ENCODE measurements at places on chromosomes 7 and 10.

DNA sequence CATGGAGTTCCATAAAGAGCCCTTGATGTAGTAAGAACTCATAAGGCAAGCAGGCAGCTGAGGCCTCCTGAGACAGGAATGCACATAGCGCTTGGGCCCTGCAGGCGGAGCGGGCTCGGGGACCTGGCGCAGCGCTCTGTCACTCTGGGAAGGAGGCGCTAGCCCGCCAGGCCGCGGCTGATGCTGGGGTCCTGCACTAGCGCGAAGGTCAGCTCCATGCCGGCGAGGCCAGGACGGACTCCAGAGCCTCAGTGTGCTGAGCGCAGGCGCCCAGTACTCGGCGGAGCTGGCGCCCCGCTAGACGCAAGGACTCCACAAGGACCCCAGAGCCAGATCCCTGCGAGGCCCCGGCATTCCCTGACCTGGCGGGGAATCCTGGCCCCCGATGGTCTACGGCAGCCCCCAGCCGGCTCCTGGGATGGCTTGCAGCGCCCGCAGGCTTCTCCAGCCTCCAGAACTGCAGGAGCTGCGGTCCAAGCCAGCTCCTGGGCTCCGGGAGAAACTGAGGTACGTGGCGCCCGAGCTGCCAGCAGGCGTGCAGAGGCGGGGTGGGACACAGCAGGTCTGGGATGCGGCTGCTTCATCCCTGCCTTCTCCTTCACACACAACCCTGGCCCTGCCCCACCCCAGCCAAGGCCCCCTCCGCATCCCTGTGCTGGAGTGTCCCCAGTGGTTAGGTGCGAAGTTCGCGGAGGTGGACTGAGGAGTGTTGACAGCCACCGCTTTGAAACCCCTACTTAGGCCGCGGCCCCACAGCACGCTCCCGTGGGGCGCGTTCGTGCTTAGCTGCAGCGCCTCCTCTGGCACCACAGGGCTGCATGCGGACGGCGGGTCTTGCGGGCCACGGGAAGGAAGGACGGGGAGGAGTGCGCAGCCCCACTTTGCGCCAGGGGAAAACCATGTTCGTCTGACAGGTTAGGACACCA is 761.5 kb upstream of the POM121L12 start:
- no peak for DNase-seq

GRCh38 chr10:118203461-118203860 is 138.7 kb downstream of the FAM204A start:
- DNase-seq: no peak

DNA sequence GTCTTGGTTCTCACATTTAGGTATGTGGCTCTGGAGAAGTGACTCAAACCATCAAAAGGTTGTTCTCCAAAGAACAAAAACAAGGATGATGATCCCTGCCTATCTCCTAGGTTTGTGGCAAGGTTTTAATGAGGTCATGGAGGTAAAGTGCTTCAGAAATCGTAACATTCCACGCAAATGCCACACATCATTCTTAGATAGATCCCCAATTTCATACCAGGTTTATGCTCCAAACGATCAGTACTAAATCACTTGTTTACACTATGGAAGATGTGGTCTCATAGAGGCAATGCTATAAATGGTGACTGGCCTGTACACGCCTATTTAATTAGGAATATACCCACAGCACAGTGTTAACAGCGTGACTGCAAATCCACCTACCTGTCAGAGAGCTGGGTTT is 66.6 kb downstream of the MINDY3 start:
- no peak for DNase-seq

- DNase-seq: no peak
These were observed 41.6 kb upstream of the EPHB6 start for GRCh38 chr7:142813226-142813625.

GRCh38 chr7:31500656-31501055 is 13.2 kb upstream of the ITPRID1 start:
- no peak for DNase-seq

- no peak for DNase-seq
These were observed 27.2 kb downstream of the NUDCD3 start for GRCh38 chr7:44463169-44463808.

DNA sequence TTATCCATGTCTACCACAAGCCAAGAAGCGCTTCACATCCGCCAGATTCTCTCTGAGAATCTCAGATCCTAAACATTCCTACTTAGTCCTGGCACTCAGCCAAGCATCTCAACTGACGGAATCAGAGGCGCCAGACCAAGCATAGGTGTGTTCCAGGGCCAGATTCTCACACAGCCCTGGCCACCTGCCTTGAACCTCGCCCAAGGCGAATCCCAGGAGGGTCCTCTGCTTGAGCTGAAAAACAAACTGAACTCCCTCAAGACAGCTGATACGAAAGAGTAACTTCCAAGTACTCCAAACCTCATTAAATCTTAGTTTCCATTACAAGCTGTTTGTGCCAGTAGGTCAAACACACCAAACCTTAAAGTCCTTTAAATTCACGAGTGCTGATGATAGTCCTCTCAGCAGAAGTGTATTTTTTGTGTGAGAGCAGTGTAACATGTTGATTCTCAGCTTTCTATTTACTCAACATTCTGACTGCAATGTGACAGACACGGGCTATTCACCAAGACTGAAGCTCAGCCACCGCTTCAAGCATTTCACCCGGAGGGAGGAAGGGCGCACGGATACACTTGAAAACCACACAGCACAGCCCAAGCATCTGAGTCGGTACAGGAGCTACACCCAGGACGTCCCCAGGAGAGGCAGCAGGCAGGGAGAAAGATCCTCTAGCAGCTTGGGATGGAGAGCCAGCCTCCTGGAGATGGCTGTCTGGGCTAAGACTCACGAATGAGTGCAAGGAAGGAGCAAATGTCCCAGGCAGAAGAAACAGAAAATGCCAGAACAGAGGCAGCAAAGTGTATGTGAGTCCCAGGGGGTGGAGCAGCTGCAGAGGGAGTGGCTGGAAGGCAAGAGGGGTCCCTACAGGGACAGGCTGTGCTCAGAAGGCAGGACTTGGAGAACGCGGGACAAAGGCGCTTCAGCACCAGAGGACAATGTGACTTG is 6.0 kb downstream of the PARD3 start:
- no peak for DNase-seq

- no peak for DNase-seq
These were observed 196.1 kb upstream of the PRSS1 start for GRCh38 chr7:142553216-142553615.

DNA sequence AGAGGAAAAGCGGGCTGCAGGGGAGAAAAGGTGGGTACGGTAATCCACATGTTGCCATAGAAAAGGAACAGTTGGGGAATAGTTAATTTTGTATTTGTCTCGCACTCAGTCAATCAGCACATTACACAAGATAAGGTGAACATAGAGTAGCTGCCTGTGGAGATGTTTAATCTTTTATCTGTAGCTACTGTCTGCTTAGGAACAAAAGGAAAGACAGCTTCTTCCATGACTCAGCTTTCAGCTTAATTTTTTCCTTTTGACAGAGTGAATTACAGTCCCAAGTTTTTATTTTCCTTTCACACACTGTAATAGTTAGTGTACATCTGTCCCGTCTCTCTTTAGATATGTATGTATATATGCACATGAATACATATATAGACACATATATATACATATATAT is 39.3 kb upstream of the PODXL start:
- no peak for DNase-seq

- no peak for DNase-seq
These were observed 20.4 kb downstream of the GATA3 start for GRCh38 chr10:8074881-8075280.

GRCh38 chr7:41732843-41733306 is 30.0 kb upstream of the INHBA start:
- no peak for DNase-seq

DNA sequence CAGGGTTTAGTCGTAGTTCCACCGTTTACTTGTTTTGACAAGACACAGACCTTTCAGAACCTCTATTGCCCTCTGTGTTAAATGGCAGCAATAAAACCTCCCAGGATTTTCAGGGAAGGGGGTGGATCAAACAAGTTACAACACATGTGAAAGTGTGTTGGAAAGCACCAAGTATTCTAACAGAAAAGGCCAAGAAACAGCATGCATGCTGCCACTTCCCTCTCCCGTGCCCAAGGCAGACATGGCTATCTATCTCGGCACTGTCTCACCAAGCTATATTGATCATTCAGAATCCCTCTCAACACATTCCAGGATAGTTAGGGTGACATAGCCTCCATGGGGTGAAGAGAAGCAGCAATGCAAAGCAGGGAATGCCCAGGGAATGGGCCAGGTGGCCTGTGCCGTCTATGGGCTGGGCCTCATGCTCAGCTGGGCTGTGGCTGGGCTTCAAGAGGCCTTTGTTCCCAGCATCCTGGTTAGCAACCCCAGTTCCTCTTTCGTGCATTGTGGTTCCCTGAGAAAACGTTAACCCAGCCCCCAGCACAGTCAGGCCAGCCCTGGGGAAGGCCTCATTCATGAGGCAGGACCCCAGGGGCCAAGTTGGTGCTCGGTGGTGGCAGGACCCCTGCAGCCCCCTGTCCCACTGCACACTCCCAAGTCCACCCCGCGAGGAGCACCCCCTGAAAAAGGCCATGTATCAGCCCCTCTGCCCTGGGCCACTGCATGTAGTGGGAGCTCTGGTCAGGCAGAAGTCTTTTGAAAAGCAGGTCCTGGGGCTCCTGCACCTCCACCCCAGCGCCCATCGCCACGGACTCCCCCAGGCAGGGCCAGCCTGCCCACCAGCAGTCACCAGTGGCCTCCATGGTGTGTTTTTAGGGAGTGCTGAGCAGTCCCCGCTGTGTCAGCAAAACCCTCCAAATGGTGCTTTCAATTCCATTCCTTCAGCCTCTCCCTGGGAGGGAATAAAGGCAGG is 25.5 kb downstream of the VSIR start:
- no peak for DNase-seq

DNA sequence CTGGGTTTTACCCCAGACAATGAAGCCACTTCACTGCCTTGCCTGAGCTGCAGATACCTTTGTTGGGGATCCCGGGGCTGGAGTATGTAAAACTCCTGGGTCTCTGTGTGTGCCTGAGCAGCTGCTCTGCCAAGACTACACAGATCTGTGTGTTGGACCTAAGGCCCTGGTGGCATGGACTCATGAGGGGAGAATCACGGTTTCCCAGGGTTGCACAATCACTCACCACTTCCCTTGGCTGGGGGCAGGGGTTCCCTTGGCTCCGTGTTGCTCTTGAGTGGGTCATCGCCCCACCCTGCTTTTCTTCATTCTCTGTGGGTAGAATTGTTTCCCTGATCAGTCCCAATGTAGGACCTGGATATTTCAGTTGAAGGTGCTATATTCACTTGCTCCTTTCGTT is 13.9 kb upstream of the TBATA start:
- DNase-seq: no peak

DNA sequence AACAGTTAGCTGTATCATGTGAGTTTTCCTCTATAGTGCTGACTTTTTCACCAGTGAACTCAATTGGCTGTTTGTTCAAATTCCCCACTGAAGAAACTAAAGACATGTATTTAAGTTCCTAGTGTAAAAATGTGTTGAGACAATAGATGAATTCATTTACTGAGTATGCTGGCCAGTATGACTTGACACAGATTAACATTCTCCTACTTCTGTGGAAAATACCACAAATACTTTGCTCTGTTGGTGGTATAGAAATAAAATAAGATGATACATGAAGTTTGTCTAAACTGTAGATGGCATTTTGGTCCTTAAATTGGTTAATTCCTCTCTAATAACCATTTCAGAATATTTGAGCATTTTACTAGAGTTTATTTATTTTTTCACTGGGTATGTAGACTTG is 227.7 kb upstream of the TEX47 start:
- DNase-seq: no peak

DNA sequence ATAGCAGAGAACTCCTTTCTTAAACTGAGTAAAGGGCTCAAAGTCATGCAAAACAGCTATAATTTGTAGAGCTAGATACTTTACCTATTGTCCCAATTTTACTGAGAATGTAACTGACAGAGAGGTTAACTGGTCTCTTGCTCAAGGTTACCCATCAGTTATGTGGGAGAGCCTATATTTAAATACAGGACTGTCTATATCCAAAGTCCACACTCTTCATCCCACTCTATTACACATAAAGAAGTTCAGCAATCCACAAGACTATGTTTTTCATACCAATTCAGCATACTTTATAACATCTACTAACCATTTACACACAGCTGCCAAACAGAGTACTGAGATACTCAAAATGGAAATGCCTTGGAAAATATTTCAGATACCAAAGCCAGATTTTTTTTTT is 100.2 kb downstream of the MICU1 start:
- DNase-seq: no peak

DNA sequence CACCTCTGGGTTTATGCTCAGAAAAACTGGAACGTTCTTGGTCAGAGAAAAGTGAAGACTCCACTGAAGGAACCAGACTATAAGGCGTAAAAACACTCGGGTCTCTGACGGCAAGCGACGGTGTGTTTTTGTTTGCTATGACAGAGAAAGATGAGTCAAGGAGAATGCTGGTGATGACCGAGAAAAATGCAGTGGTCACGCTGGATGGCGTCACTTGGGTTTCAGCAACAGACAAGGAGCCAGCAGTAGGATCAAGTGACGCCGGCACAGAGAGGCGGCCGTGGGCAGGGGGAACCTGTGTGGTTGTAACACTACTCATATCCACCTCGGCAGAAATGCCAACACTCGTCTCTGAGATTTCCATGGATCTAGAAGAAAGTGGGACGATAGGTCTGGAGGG is 63.4 kb downstream of the KIAA1549 start:
- DNase-seq: no peak

DNA sequence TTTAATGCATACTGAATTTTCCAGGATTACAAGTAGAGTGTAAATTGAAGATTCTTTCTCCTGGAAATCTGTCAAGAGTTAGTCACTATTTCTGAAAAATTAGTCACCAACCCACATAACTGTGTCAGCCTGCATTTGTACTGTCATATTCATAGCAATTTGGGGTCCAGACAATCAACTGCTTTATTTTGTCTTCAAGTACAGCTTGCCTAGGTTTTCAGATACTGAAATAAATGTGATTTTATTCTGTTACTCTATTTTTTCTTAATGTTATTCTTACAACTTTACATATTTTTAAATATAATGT is 55.1 kb downstream of the CUBN start:
- no peak for DNase-seq

DNA sequence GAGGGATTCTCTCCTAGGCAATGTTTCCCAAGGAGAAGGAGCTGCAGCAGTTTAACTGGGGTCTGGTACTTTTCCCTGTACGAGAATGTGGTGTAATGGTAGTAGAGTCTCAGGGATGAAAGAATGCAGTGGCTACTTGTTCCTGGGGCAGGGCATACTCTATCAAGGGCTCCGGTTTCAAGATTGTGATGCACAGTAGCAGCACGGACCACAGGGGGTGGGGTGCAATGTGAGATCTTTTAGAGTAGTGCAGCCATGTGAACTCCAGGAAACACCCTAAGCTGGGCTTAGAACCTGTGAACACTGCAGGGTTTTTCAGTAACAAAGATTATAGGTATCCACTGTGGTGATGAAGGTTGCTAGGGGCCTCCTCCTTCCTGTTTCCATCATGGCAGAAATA is 903.9 kb downstream of the NRG3 start:
- DNase-seq: no peak

All from chondrocyte (in vitro differentiated cells).